Activated T-cell treated with anti-CD3 and anti-CD28 coated beads, Interleukin-2, amount 50 U/mL, for 72 hours (primary cell): ENCODE measurements at places on chromosomes 3 and 15. TPM values are rescaled to one million over a fixed set of nuclear protein-coding genes. Genes with fewer than 3 reads are reported as not detected.

The PRR20G gene
- not detected for total RNA-seq

The PLA2G4E gene
- not detected for total RNA-seq

The SLC30A4 gene
- 3.6 TPM for total RNA-seq

The C3orf18 gene
- 22.7 TPM for total RNA-seq

The C3orf49 gene
- not detected for total RNA-seq

The KLHL40 gene
- total RNA-seq: not detected

The GNAT1 gene
- not detected for total RNA-seq

The CAMKV gene
- 0.50 TPM for total RNA-seq

The CMC1 gene
- total RNA-seq: 24.2 TPM

The MUSTN1 gene
- 1.3 TPM for total RNA-seq

The SLC25A38 gene
- 39.7 TPM for total RNA-seq

The COL6A5 gene
- total RNA-seq: not detected

The ITIH3 gene
- total RNA-seq: not detected

The EPB42 gene
- total RNA-seq: not detected

The GHSR gene
- total RNA-seq: not detected

The ACP3 gene
- not detected for total RNA-seq

The GOLGA6D gene
- not detected for total RNA-seq

The TEX9 gene
- 1.2 TPM for total RNA-seq

The CPNE9 gene
- 0.46 TPM for total RNA-seq

The NMD3 gene
- total RNA-seq: 55.7 TPM

The C3orf22 gene
- not detected for total RNA-seq

The BSN gene
- 0.21 TPM for total RNA-seq

The IGDCC3 gene
- total RNA-seq: not detected

The CHL1 gene
- not detected for total RNA-seq

The CMTM8 gene
- 7.1 TPM for total RNA-seq

The ATP1B3 gene
- 102 TPM for total RNA-seq

The EPHB1 gene
- total RNA-seq: 1.3 TPM
